ENCODE measurements at places on chromosomes 1 and 21.

DNA sequence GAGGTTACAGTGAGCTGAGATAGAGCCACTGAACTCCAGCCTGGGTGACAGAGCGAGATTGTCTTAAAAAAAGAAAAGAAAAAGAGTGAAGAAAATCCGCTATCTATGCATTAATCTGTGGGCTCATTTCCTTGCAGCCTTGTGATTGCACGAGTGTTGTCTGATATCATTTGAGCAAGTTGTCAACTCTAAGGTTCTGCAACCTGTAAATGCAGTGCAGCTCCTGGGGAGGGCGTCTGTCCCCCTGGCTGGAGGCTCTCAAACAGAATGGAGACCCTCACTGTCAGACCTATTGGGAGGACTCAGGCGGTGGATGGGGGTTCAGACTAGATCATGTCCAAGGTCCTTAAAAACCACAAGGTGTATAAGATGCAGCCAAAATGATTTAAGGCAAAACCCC is 6.2 kb downstream of the CORT start:
- no peak for DNase-seq

GRCh38 chr1:183983371-183984105 is 54.0 kb downstream of the COLGALT2 start:
- DNase-seq = no peak

DNA sequence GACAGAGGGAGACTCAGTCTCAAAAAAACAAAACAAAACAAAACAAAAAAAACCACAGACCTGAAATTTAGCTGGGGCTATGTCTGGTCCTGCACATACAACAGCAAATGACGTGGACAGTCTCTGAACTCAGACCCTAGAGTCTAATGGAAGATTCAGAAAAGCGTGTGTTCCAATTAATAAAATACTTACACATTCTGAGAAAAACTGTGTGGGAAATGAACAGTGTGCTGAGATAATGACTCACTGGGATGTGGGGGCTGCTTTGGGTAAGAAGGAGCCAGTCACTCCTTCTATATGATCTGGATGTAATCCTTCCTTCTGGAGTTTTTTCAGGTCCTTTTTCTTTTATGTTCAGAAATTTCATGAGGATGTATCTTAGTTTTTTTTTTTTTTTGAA is 29.4 kb downstream of the CLDN14 start:
- no peak for DNase-seq

GRCh38 chr1:206686478-206687249 is 2.0 kb downstream of the MAPKAPK2 start:
- peak; percentile 61 for DNase-seq

DNA sequence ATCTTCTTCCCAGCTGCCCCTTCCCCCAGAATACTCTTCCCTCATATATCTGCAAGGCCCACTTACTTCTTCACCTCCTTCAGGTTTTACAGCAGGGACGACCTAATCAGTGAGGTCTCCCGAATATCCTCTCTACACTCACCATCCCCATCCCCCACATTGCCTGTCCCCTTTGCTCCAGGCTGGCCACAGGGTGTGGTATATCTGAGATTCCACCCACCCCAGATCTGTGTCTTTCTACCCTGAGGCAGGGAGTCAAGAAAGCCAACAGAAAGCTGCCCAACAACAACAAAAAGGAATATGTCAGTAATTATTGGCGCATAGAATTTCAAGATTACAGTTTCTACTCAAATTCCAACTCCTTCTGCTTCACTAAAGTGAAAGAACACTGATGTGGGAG is 30.0 kb upstream of the OPRD1 start:
- DNase-seq = no peak

DNA sequence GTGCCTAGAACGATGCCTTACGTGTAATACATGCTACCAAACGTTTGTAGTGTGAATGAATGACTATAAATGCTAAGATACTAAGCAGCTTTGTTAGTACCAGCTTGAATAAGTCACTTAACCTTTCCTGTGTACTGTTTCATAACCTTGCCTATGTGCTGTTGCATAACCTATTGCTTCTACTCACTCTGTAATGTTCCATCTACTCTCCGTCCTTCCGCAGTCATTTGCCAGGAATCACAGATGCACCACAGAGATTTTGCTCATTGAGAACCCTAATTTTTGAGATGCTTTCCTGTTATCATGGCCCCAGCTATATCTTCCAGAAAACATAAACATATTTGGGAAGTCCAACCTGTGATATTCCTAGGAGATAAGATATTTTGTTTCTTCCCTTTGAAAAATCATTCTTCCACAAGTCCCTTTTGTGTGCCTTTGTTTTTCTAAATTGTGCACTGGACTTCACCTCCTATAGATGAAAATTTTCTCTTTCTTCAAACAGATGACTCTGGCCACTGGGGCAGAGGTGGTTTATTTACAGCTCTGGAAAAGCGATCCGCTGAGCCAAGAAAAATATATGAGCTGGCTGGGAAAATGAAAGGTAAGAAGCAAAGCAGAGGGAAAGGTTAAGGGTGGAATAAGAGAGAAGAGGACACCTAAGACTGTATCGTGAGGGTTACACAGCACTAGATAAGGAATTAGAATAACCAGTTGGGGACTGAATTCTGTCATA is 44.8 kb downstream of the CHD1L start:
- no peak for DNase-seq

DNA sequence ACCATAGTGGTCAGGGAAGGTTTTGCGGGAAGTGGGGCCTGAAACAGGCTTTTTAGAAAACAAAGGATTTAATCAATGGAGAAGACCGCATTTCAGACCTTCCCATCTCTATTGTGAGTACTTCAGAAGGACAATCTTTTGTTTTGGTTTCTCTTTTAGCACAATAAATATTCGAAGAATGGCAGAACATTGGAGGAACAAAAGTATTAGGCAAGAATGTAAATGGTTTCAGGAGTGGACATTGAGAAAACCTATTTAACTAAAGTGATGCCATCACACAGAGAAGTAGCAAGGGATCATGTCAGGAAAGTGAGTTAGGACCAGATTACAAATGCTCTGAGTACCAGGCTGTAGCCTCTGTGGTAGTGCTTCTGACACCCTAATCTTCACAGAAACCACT is 26.8 kb upstream of the UBE2U start:
- DNase-seq = no peak

GRCh38 chr1:232655028-232655745 is 25.3 kb upstream of the SIPA1L2 start:
- DNase-seq = no peak

GRCh38 chr1:52911541-52911940 is 10.0 kb downstream of the ECHDC2 start:
- DNase-seq = no peak

- no peak for DNase-seq
These were observed 28.1 kb upstream of the EPHA2 start for GRCh38 chr1:16183765-16184556.

- DNase-seq = no peak
These were observed 86.2 kb upstream of the GNG12 start for GRCh38 chr1:67919274-67920072.

DNA sequence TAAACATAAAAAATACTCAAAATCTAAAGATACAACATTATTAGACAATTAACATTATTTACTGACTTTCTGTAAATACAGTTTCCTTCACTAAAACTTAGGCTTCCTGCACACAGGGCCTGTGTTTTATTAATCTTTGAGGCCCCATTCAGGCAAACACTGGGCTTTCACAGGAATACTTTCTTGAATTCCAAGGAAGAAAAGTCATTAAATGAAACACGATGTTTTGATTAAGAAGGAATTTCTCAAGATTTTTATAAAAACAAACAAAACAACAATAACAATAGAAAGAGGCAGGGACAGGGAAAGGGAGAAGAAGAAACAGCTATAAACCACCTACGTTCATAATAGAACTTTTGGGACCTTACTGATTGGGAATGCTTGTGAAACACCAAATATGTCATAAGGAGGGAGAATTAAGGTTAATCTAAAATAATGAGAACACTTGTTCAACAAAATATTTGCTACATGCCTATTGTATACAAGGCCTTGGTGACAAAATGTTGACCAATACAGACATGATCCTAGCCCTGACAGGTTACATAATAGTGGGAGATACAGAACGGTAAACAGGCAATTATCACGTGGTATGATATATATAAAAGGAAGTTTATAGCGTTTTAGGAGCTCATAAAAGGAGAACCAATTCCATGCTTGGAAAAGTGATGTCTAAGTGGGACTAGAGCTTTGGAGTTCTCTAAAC is 3.6 kb downstream of the DDAH1 start:
- no peak for DNase-seq

- no peak for DNase-seq
These were observed 31.3 kb upstream of the GUCA2A start for GRCh38 chr1:42195841-42196240.

DNA sequence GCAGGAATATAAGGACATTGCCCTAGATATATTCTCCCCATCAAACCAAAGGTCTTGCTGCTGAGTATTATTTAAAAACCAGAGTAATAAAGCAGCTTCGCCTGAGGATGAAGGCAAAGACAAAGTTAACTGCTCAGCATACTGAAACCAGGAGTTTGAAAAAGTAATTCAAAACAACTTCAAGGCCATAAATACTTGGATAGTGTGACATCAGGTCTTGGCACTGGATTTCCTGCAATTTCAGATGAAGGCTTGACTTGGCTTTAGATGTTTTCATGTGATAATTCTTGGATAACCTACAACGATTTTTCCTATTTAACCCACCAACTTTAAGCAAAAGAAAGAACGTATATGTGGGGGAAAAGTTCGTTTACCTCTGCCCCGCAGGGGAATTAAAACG is 10.6 kb downstream of the SOD1 start:
- no peak for DNase-seq

GRCh38 chr1:222905151-222905550 is 90.3 kb downstream of the DISP1 start:
- DNase-seq = no peak

DNA sequence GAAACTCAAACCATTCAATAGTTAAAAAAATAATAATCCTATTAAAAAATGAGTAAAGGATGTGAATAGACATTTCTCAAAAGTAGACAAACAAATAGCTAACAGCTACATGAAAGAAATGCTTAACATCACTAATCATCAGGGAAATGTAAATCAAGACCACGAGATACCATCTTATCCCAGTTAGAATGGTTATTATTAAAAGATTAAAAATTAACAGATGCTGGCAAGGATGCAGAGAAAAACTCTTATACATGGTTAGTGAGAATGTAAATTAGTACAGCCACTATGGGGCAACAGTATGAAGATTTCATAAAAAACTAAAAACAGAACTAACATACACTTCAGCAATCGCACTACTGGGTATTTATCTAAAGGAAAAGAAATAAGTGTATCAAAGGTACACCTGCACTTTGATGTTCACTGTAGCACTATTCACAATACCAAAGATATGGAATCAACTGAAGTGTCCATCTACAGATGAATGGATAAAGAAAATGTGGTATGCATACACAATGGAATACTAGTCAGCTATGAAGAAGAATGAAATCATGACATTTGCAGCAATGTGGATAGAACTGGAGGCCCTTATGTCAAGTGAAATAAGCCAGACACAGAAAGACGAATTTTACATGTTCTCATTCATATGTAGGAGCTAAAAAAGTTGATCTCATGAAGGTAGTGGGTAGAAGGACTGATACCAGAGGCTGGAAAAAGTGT is 117.9 kb downstream of the ACBD6 start:
- DNase-seq = no peak

Measured in NCI-H524 treated with DMSO at 0.1 percent for 48 hours (cell line).